Cerebellum (tissue), 4 donors: ENCODE measurements at places on chromosomes 16 and 17. TPM values are rescaled to one million over a fixed set of nuclear protein-coding genes. Genes with fewer than 3 reads are reported as not detected.

Gene PPM1E
- total RNA-seq: 29.2 TPM

GRCh38 chr17:47844814-47845715 lies 4.0 kb upstream of the SCRN2 start:
- DNase-seq: no peak

- DNase-seq: no peak
These were observed 9.5 kb downstream of the MPP2 start for GRCh38 chr17:43897831-43898230.

Gene TNFRSF17
- total RNA-seq: not detected
